ENCODE measurements at places on chromosomes 3 and 15.

GRCh38 chr3:66348704-66349103, 127.9 kb downstream of the SLC25A26 start:
- DNase-seq = no peak

- DNase-seq = no peak
Observed at GRCh38 chr3:65338571-65338970, 650.8 kb upstream of the ADAMTS9 start.

GRCh38 chr15:69859866-69860265, 237.9 kb downstream of the TLE3 start:
- DNase-seq = no peak

- no peak for DNase-seq
Observed at GRCh38 chr3:169948559-169949448, 17.8 kb upstream of the SEC62 start.

DNA sequence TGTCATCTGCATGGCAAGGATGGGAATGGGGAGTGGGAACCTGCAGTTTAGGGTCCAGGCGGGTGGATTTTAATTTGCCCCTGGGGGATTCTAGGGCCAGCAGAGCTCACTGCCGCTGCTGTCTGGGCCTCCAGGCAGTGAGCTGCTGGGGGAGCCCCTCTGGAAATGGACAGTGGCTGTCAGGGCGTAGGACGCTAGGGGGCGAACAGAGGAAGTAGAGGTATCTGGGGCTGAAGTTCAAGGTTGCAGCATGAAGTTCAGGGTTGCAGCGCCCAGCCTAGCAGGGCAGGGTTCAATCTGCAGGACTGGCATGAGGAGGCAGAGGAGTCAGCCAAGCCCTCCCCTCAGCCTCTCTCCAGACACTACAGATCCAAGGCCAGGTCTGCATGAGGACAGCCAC, 49.5 kb downstream of the APBA2 start:
- no peak for DNase-seq

DNA sequence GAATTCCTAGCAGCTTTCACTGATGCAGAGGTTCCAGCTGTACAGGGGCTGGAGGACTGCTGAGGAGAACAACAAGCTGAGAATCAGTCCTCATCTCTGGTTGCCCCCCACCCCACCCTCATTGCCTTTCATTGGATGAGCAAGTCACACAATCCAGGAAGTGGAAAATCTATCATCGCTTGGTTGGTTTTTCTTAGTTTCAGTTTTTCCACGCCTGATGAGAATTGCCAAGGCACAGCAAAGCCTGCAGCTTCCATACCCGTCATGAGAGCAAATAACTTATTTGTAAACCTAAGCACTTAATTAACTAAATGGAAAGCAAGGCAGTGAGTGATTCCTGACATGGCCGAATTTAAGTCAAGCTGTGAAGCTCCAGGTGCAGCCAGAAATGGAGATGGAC, 21.4 kb upstream of the LIPC start:
- DNase-seq = no peak

GRCh38 chr3:147197739-147198138, 208.6 kb downstream of the ZIC4 start:
- no peak for DNase-seq

GRCh38 chr3:33167716-33168336, 50.8 kb downstream of the SUSD5 start:
- no peak for DNase-seq

DNA sequence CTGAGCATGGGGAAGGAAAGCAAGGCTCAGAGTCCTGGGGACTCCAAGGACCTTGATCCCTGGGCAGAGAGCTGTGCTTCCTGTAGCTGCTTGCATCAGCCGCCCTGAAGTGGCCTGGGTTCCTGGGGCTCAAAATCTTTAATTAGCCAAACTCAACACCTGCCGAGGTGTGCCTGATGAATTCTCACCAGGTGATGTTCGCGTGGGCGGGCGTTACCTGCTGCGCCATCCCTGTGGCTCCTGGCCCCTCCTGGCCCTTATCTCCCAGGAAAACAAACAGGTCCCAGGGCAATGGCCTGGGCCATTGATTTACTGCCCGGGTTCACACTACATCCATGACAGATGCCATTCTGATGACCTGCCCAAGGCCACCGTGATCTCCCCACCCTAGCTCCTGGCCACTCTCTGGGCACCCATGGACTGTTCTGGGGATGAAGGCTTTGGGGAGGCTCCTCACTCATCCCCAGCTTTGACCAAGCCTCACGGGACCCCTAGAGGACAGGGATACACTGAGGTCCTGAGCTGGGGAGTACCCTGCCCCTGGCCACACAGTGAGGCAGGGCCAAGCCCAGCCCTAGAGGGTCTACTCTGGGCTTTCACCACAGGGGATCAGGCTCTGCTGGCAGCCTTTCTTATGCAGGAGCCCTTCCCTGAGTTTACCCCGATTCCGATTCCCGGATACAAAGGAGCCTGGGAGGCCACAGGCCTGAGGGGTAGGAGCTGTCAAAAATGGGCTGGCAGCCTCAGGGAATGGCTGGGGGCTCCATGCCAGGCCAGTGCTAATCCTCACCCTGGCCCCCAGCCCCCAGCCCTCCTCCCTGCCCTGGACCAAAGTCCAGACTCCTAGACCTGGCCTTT, 5.7 kb downstream of the SLC38A3 start:
- no peak for DNase-seq

GRCh38 chr3:101248736-101249135, 71.6 kb downstream of the IMPG2 start:
- DNase-seq = no peak

DNA sequence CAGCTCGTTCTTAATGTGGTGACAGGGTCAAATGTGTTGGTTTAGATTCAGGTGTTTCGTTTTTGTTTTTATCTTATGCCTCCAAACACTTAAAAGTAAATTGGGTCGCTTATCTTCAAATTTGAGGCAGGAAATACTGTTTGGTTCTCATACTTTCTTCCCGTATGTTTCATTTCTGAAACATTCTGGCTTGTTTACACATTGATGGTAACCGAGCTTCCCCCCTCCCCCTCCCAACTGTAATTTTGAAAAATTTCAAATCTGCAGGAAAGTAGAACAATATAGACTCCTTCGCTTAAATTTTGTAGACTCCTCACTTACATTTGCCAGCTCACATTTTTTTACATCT, 64.9 kb downstream of the CMTM8 start:
- no peak for DNase-seq

DNA sequence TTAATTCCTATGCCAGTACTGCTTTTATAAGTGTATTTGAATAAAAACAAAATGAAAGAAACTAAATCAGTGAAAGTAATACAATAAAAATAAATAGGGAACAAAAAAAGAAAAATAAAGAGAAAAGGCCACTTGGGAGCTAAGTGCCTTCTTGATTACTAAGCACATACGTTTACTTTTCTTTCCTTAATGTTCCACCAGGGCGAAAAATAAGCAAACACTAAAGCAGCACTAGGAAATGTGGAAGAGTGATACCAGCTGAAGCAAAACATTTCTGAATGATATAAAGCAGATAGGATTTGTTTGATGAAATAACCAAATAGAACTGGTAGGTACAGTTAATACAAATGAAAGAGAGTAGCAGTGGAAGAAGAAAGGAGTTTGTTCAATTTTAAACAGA, 132.8 kb upstream of the ZPLD1 start:
- no peak for DNase-seq

GRCh38 chr15:31237043-31237324, 89.7 kb upstream of the KLF13 start:
- DNase-seq = no peak

DNA sequence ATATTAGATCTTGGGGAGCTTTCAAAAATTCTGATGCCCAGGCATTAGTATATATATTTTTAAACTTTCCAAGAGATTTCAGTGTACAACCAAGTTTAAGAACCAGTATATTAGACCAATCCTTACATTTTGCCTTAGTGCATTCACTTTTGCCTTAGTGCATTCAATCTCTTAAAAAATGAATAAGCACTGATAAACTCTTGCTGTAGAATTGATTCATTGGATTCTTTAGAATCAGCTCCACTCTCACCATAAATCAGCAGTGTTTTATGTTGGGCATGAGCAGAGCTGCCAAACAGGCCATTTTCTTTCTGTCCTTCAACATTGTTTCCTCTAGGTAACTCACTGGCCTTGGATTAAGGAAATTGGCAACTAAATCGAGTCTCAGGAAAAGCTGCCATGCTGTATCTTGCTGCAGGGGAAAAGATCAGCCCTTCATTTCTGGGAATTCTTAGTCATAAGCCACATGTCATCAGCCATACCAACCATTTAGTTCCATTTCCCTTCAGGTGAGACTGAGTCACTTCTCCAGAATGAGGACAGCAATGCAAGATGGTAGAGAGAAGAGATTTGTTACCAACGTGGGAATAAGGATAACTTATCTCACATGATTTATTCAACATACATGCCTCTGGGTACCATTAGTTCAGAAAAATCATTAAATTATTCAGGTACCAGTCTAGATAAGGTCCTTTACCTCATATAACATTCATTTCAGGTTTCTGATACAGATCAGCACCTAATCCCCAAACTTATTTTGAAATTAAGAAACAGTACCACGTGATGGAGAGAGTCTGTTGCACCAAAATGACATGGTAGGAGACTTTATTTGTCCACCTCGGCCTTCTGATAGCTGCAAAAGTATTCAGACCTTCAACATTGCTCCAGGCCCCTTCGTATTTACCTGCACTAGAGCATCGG, 192.5 kb downstream of the P3H2 start:
- no peak for DNase-seq

DNA sequence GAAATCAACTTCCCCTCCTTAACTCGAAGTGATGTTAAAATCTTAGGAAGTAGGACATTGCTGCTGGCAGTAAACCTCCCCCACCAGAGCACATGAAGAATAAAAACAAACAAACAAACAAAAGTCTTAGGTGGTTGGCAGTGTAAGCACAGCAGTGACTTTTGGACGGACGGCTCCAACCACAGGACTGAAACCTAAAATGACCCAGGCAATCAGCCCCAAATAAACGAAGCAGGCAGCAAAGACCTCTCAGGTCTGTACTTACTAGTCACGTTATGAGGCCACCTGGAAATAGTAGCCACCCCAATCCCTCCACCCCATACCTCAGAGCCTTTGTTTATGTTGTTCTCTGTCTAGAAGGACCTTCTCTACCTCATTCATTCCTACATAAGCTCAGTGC, 33.5 kb upstream of the HES1 start:
- no peak for DNase-seq

DNA sequence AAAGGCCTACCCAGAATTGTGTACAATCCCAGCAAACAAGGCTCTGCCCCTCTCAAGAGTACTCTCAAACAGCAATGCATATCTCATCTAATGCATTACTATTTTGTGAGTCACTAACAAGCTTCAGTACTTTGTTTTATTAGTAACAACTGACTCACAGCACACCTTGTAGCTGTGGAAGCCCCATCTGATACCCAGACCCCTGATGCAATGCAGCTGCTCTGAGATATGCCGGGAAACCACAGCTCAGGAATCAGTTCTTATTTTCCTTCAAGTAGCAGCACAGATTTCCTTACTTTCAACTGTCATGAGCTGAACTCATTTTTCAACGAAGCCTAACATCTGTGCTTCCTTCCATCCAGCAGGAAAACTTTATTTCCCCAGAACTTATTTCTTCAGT, 37.8 kb downstream of the CCNL1 start:
- no peak for DNase-seq

DNA sequence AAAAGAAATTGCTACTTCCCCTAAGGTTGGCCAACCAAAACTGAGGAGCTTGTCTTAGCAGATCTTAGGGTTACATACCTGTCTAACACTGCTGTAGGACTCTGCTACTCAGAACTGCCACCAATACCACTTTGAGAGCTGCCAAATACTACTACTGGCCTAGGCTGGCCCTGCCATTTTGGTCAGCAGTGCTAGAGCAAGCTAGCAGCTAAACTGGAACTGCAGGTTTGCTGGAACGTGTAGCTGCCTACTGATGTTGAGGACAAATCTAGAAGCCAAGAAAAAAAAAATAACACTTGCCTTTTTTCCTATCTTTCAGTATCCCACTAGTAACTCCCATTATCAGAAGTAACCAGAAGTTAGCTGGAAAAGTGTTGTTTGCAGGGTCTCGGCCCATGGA, 387.4 kb downstream of the RBMS3 start:
- no peak for DNase-seq

DNA sequence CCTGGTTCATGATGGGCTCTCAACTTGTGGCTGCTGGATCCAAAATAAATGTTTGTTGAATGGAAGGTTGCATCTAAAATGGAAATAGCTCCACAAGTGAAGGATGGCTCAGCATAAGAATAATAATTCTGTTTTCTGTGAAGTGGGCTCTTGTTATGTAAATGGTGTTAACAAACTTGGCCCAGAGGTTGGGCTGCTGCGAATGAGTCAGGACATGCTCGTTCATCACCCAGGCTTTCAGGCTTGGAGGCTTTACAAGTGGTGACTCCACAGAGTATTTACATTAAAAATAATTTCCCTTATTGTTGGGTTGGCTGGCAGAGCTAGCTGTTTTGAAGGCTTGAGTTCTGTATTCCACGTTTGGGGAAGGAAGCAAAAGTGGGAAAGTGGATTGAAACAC, 60.5 kb downstream of the ITGB5 start:
- DNase-seq = peak; percentile 56

DNA sequence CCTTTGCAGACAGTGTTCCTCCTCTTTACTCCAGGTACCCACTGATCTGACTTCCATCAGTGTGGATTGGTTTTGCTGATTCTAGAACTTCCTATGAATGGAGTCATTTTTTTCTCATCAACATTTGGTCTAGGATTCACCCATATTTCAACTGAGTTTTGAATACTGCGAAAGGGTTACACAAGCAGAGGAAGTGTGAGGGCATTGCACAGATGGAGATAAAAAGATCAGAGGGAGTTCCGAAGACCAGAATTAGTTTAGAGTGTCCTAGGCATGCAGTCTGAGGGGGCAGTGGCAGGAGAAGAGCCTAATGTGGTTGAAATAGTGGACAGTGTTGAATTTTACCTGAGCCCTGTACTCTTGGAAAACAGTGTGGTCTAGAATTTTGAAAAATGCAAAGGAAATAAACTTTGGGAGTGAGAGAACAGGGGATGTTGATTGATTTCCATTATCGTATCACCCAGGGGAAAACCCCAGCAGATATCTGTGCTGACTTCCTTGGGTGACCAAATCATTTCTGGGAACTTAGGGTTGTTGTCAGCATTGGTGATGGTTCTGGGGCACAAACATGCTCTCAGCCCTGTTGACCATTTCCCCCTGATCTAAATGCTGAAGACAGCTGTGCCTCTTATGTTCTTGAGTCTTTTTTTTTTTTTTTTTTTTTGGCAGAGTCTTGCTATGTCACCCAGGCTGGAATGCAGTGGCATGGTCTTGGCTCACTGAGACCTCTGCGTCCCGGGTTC, 327.4 kb upstream of the LRRFIP2 start:
- no peak for DNase-seq

- no peak for DNase-seq
Observed at GRCh38 chr3:146110161-146110560, 50.8 kb downstream of the PLOD2 start.

DNA sequence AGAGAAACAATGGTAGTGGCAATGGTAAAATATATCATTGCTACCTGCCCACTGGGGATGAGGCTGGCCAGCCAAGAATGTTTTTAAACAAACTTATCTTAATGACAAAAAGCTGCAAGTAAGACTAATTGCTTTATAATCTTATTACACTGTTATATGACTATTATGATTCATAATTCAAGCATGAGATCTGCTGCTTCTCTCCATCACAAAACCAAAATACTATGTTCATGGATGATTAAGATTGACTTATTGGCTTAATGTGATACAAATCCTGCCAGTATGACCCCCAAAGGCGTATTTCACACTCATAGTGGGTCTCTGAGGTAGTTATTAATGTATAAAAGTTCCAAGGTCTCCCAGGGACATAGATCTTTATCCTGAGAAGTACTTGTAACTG, 52.6 kb downstream of the FBN1 start:
- no peak for DNase-seq

Data from ascending aorta (tissue), 2 donors.